Heart right ventricle (tissue), 16 donors: ENCODE measurements at places on chromosomes 11 and 22. TPM values are rescaled to one million over a fixed set of nuclear protein-coding genes. Genes with fewer than 3 reads are reported as not detected.

The MN1 gene
- 8.3 TPM for total RNA-seq

The ZNF280B gene
- 1.1 TPM for total RNA-seq

The ANO5 gene
- 83.0 TPM for total RNA-seq

The MRGPRF gene
- 10.7 TPM for total RNA-seq

The SCGB2A2 gene
- total RNA-seq = not detected

The SMTNL1 gene
- total RNA-seq = not detected

The PDGFD gene
- 7.3 TPM for total RNA-seq

The CARD18 gene
- not detected for total RNA-seq

The SLC22A9 gene
- total RNA-seq = not detected

The DKK3 gene
- total RNA-seq = 1,034 TPM

The RIMBP3C gene
- 0.15 TPM for total RNA-seq

The SMIM35 gene
- not detected for total RNA-seq

The BRSK2 gene
- 0.44 TPM for total RNA-seq

The HIC2 gene
- total RNA-seq = 1.8 TPM

The FGF19 gene
- not detected for total RNA-seq

The SGSM1 gene
- 14.3 TPM for total RNA-seq

The SLC5A1 gene
- 86.4 TPM for total RNA-seq

The NELL1 gene
- not detected for total RNA-seq

The SLC35F2 gene
- 0.40 TPM for total RNA-seq
